Activated CD8-positive, alpha-beta memory T cell treated with anti-CD3 and anti-CD28 coated beads, Interleukin-2, amount 50 U/mL, for 4 hours (primary cell): ENCODE measurements at places on chromosomes 5 and 9.

- no peak for DNase-seq
These were observed 29.7 kb downstream of the SHB start for GRCh38 chr9:38039090-38039906.

DNA sequence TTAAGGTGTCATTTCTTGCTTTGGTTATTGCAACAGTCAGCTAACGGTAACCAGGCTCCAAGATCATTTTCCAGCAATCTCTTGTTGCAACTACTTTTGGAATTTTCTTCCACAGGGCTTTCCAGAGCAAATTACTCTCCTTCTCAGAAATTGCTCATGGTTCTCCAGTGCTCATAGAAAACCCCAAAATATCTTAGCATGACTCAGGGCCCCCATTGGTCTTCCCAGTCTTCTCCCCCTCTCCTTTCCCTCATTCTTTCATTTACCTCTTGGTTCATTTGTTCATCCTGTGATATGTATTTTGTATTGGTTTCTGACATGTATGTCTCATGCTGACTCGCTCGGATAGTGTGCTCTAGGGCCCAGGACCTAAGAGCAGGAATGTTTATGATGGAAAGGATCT is 35.6 kb downstream of the WWC1 start:
- no peak for DNase-seq

DNA sequence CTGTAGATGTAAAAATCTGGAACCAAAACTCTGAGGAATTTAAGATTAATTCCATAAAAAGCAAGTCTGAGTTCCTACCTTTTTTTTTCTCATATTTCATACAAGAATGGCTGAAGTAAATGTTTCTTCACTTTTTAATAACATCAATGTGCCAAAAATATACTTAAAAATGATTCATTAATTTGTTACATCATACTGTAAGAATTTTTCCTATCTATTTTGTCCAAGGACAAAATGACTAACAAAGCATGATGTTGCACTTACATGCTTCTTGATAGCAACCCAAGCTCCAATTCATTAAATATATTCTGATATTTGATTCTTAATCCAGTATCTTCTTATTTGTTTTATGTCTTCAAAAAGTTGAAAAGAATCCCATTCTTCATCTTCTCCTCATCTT is 988.3 kb downstream of the TLE1 start:
- no peak for DNase-seq

- no peak for DNase-seq
These were observed 593.7 kb downstream of the DNAH5 start for GRCh38 chr5:13350767-13351166.

DNA sequence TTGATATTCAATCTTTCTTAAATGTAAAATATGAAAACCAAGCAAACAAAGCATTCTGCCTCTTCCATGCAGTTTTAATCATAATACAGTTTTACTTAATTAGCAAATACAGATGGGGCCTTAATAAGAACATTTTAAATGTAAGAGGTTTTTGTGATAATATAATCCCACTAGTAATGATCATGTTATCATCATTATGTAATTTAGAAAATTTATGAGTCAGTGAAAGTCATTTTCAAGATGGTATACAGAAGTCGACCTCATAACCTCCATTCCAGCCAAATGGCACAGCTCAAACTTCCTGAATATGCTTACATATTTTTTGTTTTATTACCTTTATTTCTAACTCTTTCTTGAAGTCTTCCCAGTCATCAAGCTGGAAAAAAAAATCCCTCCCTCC is 102.2 kb upstream of the GNA14 start:
- no peak for DNase-seq

- DNase-seq: no peak
These were observed 34.9 kb upstream of the N4BP3 start for GRCh38 chr5:178078197-178079010.

GRCh38 chr9:21311889-21312288 is 6.8 kb upstream of the IFNA5 start:
- no peak for DNase-seq

GRCh38 chr9:127497656-127498290 is 46.5 kb downstream of the LRSAM1 start:
- no peak for DNase-seq

GRCh38 chr5:178627259-178627598 is 379 bp upstream of the CLK4 start:
- DNase-seq: no peak

DNA sequence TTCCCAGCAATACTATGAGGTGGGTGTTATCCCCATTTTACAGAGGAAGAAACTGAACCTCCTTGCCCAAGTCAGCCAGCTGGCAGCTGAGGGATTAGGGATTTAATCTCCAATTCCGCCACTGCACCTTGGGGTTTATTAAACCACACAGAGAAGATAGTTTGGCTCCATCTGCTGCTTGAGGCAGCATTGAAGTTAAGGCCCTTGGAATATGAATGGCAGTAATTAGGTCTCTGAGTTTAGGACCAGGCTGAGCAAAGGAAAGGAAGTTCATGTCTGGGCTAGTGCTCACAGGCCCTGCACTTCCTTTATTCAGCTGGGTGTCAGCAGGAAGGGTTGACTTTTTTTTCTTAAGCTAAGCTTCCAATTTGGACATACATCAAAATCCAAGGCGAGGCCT is 86.9 kb upstream of the GDNF start:
- DNase-seq: no peak
